ENCODE measurements at places on chromosomes 13 and 19.

GRCh38 chr19:40139533-40140287 lies 49.0 kb upstream of the ZNF780A start:
- DNase-seq, result peak; percentile 44

- DNase-seq, result no peak
Measured at GRCh38 chr13:43170506-43170905, 147.1 kb downstream of the DNAJC15 start.

DNA sequence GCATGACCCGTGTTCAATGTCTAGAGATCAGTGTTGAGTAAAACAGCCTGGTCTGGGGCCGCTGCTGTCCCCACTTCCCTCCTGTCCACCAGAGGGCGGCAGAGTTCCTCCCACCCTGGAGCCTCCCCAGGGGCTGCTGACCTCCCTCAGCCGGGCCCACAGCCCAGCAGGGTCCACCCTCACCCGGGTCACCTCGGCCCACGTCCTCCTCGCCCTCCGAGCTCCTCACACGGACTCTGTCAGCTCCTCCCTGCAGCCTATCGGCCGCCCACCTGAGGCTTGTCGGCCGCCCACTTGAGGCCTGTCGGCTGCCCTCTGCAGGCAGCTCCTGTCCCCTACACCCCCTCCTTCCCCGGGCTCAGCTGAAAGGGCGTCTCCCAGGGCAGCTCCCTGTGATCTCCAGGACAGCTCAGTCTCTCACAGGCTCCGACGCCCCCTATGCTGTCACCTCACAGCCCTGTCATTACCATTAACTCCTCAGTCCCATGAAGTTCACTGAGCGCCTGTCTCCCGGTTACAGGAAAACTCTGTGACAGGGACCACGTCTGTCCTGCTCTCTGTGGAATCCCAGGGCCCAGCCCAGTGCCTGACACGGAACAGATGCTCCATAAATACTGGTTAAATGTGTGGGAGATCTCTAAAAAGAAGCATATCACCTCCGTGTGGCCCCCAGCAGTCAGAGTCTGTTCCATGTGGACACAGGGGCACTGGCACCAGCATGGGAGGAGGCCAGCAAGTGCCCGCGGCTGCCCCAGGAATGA lies 1.5 kb upstream of the CEACAM5 start:
- DNase-seq, result peak; percentile 90

GRCh38 chr19:7109678-7110289 lies 40.3 kb downstream of the ZNF557 start:
- no peak for DNase-seq

GRCh38 chr19:7909471-7910067 lies 5.1 kb upstream of the TGFBR3L start:
- no peak for DNase-seq

DNA sequence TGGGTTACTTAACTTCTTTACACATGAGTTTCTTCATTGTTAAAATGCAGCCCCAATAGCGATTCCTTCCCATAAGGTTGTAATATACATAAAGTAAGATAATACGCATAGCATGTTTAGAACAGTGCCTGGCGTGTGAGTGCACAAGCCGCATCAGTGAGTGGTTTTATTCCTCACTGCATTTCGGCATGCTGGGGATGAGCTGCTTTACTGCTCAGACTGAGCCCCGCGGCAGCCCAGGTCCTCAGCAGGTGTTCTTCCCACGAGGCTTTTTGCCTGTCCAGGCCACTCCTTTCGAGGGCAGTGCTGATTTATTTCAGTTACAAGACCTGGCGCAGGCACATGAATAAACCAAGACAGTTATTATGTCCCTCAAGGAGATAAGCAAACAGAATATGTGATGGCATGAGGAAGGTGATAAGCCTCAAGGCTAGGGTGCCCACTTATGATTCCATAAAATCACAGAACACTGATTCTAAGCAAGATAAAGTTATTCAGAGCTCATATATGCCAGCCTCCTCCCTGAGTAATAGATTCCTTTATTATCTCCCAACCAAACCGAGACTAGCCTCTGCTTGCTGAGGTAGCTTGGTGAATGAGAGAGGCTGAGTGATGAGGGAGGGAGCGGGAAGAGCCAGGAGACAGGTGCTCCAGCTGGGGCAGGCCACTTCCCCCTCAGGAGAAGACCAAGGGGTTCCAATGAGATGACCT lies 505.5 kb downstream of the DIAPH3 start:
- no peak for DNase-seq

- peak; percentile 57 for DNase-seq
Measured at GRCh38 chr13:45109102-45109720, 11.1 kb upstream of the GTF2F2 start.

DNA sequence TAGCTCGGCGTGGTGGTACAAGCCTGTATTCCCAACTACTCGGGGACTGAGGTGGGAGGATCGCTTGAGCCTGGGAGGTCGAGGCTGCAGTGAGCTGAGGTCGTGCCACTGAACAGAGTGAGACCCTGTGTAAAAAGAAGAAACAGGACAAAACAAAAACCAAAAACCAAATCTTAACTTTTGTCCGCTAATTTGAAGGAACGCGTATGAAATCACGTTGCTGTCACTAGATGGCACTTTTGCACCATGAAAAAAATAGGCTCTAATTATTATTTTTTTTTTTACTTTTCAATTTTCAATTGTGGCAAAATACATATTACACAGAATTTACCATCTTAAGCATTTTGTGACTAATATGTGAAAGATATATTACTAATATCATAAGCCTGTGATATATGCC lies 17.6 kb upstream of the ZNF835 start:
- DNase-seq, result no peak

DNA sequence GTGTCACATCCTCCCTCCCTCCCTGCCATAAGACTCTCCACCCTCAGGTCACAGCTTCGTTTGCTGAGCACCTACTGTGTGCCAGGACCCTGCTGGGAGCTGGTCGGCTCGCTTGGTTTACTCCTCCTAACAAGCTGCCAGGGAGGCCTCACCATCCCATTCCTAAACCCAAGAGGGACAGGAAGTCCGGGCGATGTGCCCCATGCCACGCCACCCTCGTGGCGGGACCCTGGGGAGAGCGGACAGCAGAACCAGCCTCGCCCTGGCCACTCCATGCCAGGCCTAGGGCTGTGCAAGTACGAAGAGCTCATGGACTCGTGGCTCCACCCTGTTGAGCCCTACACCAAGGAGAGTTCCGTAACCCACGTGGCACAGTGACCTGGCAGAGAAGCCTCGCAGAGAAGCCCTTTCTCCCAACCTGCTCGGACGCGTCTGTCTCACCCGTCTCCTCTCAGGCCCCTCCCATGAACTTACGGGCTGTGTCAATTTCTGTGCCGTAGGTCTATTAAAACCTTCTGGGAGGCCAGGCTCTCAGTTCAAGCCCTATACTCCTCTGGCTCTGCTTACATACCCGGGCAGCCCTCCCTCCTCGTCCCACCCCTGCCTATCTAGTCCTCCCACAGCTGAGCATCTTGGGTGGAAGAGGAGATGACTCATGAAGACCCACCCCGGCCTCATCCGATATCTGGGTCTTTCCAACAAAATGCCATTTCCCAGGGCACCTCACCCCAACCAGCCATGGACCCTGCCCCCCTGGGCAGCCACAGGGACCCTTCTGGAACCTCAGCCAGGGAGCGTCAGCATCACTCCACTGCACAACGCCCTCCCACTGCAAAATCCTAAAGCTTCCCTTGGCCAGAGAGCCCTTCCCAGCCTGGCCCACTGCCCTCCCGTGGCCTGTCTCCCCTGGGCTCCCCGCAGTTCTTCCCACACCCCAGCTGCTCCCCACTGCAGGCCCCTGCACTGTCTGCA lies 2.6 kb downstream of the UBXN6 start:
- DNase-seq, result no peak

GRCh38 chr13:27980280-27980998 lies 8.1 kb downstream of the URAD start:
- DNase-seq, result peak; percentile 42

GRCh38 chr19:38543807-38544568 lies 73.8 kb downstream of the MAP4K1 start:
- peak; percentile 80 for DNase-seq

DNA sequence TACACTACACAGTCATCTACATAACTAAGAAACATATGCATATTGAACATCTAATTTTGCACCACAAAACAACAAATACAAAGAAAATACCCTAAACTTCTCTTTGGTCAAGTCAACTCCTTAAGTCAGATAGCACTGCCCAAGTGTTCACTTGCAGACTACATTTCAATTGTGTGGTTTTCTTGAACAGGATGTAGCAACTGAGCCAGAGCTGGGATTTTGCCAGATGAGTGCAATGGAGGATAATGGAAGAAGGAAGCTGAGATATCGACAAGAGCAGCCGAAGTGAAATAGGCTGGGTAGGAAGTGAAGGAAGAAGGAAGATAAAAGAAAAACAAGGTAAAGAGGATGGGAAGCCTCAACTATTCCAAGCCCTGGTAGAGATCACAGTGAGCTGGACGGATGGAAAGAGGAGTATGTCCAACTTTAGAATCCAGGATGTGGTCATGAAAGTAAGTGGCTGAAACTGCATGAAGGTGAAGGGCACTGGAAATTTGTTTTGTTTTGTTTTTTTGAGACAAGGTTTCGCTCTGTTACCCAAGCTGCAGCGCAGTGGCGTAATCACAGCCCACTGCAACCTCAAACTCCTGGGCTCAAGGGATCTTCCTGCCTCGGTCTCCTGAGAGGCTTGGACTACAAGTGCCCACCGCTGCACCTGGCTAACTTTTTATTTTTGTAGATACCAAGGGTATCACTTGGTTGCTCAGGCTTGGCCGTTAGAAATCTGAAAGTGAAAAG lies 15.0 kb downstream of the NUFIP1 start:
- DNase-seq, result no peak

DNA sequence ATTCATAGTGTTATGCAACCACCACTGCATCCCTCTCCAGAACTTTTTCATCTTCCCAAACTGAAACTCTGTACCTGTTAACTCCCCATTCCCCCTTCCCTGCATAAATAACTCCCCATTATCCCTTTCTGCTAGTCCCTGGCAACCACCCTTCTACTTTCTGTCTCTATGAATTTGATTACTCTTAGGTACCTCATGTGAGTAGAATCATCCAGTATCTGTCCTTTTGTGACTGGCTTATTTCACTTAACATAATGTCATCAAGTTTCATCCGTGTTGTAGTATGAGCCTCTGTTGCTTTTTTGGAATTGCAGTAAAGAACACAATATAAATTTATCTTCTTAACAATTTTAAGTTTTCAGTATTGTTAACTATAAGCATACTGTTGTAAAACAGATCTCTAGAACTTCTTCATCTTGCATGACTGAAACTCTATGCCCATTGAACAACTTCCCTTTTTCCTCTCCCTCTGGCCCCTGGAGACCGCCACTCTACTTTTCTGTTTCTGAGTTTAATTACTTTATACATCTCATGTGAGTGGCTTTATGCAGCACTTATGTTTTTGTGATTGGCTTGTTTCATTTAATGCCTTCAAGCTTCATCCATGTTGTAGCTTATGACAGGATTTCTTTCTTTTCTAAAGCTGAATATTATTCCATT lies 87.3 kb upstream of the ABCC4 start:
- no peak for DNase-seq

- no peak for DNase-seq
Measured at GRCh38 chr19:38115271-38115802, 108.7 kb downstream of the DPF1 start.

- no peak for DNase-seq
Measured at GRCh38 chr19:6032381-6032780, 54.4 kb upstream of the RANBP3 start.

GRCh38 chr13:110306340-110306959 lies 507 bp downstream of the COL4A1 start:
- DNase-seq, result no peak

DNA sequence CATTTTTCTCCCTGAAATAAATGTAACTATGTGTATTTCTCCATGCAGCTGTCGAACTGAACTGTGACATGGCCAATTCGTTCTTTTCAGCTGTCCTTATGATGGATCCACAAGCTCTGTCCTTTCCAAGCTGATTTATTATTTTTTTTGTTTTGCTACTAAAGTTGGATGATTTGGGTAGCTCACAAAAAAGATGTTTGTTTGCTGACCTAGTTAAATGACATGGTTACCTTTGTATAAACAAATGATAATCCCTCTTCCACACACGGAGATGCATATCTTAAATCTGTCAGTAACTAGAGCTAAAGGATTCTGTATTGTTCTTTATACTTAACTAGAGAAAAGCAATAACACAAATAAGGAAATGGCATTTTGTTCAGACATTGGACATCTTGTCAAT lies 884.3 kb upstream of the PCDH20 start:
- DNase-seq, result no peak

GRCh38 chr19:35267818-35268535 lies 785 bp upstream of the USF2 start:
- DNase-seq, result peak; percentile 96

DNA sequence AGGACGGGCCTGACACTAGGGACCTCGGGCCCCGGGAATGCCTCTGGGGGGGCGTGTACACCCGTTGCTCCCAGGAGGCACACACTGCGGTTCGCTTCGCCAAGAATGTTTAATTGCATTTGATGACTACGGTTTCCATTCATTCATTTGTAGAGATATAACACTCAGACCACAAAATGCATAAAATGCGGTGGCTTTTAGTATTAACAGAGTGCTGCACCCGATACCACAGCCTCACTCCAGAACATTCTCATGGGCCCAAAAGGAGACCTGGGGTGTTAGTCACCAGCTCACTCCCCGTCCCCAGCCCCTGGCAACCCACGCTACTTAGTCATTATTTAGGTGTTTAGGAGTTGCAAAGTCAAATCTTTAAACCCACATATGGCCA lies 21.8 kb downstream of the HCN2 start:
- no peak for DNase-seq

All from GM13976 (cell line).